ENCODE measurements at places on chromosomes 13 and 19.

DNA sequence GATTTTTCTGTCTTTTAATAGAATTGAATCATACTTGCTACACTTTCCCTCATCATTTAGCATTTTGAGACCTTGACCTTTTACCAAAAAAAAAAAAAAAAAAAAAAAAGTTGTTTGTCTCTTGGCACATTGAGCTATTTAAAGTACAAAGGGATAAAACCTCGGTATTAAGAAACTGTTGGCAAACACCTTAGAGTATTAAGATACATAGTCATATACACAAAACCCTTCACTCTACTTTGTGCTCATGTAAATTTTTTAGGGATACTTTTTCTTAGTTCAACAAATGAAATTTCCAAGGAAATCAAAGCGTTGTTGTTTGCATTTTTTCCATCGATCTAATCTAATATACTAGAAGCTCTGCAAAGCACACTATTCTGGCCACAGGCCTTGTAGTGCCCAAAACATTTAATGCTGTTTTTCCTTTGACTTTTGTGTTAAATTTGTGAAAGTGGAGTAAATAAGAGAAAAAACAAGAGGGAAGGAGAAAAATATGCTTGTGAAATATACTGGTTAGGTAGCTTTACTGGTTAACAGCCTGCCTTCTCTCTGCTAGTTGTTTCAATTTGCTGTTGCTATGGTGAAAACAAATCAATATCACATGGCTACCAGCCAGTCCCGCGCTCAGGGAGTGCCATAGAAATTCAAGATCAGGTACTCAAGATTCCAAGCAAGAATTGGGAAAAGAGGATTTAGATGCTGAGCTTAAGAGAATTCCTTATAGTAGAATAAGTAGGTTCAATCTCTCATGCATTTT, 2.6 kb downstream of the MBNL2 start:
- no peak for DNase-seq

- DNase-seq, result no peak
These were observed 21.2 kb downstream of the PPP5C start for GRCh38 chr19:46368116-46368515.

GRCh38 chr19:45443462-45444317, 20.0 kb upstream of the ERCC1 start:
- DNase-seq, result no peak

DNA sequence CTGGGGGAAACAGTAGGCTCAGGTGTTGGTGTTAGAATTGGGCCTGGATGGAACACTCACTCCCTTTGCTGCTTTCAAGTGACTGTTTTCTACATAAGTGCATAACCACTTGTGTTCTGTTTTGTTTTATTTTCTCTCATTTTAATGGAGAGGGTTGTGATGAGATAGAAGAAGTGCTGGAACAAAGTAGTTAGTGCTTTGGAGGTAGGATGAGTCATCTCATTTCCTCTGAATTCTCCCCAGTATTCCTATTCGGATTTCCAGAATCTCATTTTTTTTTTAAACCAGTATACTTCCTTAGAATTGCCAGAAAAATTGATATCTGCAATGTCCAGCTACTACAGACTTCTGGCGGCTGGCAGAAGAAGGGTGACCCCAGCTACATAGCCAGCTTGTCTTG, 575.9 kb downstream of the MYO16 start:
- DNase-seq, result no peak

GRCh38 chr13:99314640-99315176, 7.5 kb upstream of the GPR183 start:
- no peak for DNase-seq

DNA sequence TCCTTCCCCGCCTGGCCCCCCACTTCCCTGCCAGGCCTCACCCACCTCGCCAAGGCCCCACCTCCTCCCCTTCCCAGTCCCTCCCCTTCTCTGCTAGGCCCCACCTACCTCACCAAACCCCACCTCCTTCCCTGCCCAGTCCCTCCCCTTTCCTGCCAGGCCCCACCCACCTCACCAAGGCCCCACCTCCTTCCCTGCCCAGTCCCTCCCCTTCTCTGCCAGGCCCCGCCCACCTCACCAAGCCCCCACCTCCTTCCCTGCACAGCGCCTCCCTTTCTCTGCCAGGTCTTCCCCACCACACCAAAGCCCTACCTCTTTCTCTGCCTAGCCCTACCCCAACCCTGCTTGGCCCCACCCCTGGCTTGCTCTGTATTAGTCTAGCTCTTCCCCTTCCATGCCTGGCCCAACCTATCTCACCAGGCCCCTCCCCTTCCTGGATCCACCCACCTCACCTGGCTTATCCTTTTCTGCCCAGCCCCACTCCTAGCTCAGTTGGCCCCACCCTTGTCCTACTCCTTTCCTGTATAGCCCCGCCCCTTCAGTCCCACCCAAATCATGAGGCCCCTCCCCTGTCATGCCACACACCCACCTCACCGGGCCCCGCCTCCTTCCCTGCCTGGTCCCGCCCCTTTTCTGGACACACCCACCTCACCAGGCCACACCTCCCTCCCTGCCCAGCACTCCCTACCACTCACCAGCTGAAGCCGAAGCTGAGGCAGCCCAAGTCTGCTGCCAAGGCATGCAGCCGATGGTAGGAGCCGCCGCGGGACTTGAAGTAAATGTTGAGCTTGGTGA, 16.2 kb downstream of the CERS1 start:
- no peak for DNase-seq

DNA sequence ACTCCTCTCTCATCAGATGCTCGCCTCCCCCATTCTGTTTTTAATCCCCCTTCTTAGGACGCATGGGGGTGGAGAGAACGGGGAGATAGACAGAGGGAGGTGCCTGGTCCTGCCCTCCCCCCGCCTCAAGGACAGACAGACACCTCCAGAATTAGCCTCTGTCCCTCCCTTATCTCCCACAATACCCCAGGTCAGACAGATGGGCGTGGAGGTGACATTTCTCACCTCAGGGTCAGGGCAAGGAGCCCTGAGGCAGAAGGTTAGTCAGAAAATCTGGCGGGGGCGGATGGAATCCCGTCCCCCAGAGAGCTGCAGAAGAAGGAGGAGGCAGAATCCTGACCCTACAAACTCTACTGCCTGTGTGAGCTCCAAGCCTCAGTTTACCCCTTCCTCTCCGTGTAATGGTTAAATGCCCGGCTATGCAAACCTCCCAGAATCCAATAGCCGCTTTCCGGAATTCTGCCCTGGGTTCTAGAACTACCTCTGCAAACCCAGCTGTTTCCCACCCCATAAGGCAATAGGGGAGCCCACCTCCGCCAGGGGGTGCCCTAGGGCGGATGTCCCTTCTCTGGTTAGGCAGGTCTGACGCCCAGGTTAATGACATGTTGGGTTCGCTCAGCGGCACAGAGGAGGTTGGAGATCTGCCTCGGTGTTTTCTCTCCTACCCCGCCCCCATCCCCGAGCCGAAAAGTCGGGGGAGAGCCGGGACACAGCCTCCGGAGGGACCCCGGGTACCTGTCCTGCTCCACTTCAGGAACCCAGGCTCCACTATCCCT, 900 bp downstream of the PPP1R13L start:
- no peak for DNase-seq

DNA sequence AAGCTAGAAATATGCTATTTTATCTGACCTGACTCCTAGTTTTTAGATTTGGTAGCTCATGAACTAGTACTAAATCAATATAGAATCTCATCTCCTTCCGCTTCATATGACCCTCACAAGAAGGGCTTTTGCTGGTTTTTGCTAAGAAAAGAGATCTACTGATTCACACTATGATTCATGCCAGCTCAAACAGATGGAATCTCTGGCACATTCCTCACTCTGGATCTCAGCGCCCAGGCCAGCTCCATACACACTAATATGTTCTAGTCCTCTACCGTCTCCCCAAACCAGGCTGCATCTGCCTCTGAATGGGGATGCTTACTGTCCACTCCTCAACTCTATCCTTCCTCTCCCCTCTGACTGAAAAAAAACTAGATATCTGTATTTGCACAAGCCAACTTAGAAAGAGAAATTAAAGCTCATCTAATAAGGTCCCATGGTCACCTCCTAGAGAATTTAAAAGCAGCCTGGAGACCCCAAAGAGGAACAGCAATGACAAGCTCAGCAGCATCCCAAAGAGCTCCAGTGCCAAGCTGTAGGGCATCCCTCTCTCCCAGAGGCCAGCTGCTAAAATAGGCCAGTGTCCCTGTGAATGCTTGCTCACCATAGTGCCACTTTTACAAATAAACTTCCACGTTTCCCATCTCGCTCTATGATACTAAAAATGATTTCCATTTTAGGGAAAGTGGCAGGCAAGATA, 74.9 kb downstream of the LHFPL6 start:
- DNase-seq, result no peak

GRCh38 chr19:19540064-19540714, 2.1 kb downstream of the CILP2 start:
- peak; percentile 53 for DNase-seq

- DNase-seq, result no peak
These were observed 1.4 kb downstream of the ZNF536 start for GRCh38 chr19:30373593-30373992.

DNA sequence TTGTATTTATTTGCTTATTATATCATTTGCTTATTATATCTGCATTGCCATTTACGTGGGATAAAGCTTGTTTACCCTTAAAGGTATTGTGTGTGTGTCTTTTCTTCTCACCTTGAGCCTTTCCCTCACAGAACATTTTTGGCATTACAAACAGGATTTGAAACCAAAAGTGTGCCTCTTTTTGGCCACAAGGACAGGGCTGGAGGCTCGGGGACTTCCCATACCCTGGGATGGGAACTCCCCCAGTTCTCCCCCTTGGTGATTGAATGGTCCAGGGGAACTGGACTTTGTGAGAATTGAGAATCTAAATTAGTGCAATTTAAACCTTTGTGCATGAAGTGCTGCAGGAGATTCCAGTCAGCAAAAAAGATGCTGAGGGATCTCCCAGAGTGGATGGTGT, 2.4 kb upstream of the ZNF506 start:
- DNase-seq, result no peak

- DNase-seq, result no peak
These were observed 1697.9 kb downstream of the PCDH9 start for GRCh38 chr13:65532231-65532630.

DNA sequence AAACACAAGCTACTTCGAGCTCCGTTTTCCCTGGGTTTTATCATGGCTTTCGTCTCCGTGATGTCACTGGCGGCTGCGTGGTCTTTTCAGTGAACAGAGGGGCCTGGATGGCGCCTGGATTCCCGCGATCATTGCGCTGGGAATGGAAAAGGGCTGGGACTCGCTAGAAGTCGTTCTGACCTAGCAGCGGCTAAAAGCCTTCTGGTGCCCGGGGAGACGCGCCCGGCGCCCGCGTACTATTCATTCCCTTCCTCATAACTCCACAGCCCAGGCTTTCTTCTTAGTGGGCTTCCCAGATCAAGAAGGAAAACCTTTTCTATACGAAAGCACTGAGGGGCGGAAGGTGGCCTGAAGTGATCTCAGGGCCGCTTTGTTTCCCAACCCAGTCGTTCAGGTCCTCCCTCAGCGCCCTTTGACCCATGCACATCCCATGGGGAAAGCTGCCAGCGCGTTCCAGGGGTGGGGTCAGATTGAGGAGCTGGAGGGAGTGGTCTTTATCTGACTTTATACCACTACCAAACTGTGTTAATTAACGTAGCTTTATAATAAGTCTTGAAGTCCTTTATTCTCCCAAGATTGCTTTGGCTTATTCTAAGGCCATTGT, 96.6 kb downstream of the ELF1 start:
- DNase-seq, result no peak

All from stimulated activated CD8-positive, alpha-beta memory T cell treated with anti-CD3 and anti-CD28 coated beads, Interleukin-2, amount 100 ng/mL, for 1 hour (primary cell).